ENCODE measurements at places on chromosomes 2 and 18.

- no peak for DNase-seq
These were observed 17.3 kb upstream of the FZD5 start for GRCh38 chr2:207787017-207787416.

GRCh38 chr2:29731948-29732347, 189.4 kb downstream of the ALK start:
- no peak for DNase-seq

DNA sequence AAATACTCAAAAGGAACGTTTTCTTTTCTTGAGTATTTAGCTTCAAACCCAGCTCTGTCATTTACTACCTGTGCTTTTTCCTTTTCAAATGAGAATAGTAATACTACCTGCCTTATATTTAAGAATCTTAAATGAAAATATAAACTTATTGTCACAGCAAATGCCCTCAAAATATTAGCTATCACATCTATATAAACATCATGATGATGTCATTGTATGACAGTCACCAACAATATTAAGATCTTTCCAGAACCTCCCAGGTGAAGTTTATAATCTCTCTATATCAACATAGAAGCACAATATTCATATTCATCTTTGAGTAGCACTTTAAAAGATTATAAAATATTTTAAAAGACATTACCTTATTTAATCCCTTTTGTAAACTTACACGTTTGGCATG, 92.2 kb downstream of the DOK6 start:
- DNase-seq: no peak

- no peak for DNase-seq
These were observed 88.3 kb upstream of the KCNH7 start for GRCh38 chr2:162926907-162927306.

DNA sequence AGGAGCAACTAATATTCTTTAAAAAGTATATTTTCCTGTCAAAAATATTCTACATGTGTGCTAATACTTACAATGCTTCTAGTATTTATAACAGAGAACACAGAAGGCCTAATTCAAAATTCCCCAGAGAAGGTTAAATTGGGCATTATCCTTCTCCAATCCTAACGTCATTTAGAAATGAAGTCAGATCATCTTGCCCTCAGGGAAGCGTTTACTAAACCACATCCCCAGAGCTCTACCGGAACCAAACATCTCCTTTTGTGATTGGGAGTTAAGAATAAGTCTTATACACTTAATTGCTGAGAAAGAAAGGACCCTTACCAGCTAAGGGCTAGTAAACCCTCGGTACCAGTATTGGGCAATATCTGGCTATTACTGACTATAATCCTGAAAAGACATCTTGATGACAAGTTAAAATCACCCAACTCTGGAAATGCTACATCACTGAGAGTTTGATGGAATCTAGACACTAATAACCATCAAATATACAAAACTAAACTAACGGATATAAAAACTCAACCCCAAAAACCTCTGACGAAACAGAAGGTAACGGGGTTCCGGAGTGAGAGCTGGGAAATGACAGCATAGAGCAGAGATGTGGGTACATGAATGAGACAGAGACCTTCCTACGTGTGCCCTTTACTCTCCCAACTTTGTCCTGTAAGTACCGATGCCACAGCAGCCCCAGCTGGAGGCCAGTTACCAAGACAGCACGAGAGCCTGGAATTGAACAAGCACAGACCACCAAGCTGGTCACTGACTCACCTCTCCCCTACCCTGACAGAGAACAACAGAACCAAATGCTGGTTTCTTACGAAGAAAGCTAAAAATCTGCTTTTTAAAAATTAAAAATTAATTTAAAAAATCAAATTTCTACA, 35.0 kb downstream of the WDSUB1 start:
- no peak for DNase-seq

DNA sequence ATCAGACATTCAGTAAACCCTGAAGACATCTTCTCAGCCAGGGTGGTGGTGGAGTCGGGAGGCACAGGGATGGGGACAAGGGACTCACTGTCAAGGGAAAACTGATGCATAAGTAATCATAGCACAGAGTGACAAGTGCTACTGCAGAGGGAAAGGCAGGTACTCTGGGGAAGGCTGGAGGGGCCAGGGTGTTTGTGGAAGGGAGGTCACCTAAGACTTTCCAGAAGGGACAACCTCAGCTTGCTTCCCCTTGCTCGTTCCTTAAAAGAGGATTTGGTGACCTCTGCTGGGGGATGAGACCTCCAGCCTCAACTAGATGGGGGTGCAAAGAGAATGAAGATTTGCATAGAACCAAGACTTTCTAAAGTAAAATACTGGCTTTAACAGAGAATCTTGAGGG, 99.5 kb downstream of the SLC4A3 start:
- DNase-seq: no peak

- no peak for DNase-seq
These were observed 108.0 kb upstream of the SALL3 start for GRCh38 chr18:78871618-78872017.

GRCh38 chr2:208269091-208269490, 3.0 kb downstream of the PIKFYVE start:
- DNase-seq: no peak

DNA sequence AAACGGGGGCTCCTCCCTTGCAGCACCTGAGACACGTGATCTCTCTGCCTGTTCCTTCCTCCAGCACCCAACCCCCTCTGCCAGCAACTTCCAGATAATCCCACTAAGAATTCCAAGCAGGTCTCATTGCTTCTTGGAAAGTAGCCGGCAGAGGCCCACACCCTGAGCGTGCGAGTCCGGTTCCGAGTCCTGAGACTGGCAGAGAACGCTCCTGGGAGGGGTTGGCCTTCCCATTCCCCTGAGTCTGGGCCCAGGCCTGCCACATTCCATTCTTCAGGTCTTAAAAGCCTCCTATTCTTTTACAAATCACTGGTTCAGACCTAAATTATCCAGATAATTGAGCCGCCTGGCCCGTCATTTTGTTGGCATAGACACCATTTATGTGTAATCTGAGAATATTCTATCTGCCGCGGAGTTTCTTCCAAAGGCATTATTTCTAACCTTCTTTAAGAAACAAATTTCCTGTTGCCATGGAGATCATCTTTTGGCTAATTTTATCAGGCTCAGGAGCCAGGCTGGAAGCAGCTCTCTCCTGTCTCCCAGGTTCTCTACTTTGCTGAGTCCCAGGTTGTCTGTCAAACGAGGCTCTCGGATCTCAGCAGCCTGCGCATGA, 165.4 kb downstream of the MYCN start:
- DNase-seq: no peak

DNA sequence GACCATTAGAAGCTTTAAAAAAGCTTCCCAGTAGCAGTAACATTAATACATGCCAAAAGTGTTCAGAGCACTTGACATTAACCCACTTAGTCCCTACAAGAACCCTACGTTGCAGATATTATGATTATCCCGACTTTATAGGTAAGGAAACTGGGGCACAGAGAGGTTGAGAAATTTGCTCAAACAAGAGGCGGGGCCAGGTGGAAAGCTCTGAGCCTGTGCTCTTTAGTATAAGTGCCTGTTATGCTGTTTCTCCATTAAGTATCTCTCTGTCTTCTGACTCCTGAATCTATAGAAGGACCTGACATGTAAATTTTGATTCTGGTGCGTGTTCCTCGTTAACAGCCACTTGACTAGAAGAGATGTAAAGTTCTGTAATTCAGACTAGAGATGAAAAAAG, 139.8 kb downstream of the RBMS1 start:
- DNase-seq: no peak

- no peak for DNase-seq
These were observed 13.4 kb downstream of the GPR35 start for GRCh38 chr2:240638512-240639160.

DNA sequence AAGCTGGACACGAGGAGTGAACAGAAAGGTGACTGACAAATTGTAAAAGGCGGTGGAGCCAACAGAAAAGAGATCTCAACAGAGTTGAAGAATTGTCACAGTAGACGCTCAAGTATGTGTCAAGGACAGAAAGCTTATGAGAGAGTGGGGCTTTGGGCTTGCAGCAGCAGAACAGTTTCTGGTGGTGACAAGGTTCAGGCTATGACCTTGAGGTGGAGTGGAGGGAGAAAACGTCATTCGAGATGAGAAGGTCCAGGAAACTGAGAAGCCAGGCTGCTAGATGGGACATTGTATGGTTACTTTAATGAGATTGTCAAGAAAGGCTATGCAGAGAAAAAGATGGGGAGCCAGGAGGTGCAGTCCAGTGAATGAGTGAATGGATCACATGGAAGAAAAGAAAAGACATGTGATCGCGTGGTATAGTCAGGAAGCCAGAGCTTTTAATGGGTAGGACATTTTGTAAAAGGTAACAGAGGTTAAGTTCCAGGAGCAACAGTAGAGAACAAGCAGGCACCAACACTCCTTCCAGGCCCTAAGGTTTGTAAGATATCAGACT, 91.1 kb upstream of the EPC2 start:
- DNase-seq: no peak

DNA sequence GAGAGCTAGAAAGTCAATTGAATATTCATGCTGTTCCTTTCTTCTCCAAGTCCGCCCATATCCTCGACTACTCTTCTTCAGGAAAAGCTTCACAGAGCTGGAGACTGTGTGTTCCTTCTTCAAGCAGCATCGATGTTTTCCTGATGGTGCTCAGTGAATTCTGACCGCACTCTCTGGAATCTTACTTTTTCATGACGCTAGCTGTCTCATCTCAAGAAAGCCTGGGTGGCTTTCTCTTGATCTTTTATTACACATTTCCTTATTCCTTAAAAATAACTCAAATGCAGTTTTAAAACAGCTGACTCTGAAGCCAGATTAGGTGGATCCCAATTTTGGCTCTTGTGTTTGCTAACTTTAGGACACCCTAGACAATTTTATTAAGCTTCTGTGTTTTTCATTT, 1245.1 kb upstream of the LRRTM1 start:
- DNase-seq: no peak

GRCh38 chr18:14097761-14098160, 34.5 kb downstream of the ZNF519 start:
- no peak for DNase-seq

GRCh38 chr2:46304635-46305034, 7.4 kb downstream of the EPAS1 start:
- DNase-seq: no peak

DNA sequence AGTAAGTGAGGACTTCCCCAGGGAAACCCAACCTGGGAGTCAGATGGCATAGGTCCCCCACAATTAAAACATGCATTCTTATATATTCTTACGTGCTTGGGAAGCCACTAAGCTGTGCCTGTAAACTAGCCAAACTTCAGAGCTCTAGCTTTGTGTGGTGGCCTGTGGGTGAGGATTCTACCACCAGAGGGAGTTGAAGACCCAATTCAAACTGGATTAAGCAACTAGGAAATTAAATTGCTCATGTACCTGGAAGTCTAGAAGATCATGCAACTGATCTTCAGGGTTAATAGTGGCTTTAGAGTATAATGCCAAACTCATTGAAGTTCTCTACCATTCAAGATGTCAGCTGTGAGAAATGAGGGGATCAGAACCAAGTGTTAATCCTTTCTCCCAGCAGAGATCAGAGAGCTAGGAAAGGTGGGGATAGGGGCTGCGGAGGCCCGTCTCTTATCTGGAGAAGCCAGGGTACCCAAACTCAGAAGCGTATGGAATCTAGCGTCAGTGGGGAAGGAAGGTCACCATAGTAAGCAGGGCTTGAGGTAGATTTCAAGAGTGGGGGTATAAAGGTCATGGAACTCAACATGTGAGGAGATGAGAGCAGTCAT, 53.2 kb upstream of the CCDC85A start:
- DNase-seq: no peak

- DNase-seq: no peak
These were observed 114.6 kb downstream of the ACVR1 start for GRCh38 chr2:157761520-157761919.

DNA sequence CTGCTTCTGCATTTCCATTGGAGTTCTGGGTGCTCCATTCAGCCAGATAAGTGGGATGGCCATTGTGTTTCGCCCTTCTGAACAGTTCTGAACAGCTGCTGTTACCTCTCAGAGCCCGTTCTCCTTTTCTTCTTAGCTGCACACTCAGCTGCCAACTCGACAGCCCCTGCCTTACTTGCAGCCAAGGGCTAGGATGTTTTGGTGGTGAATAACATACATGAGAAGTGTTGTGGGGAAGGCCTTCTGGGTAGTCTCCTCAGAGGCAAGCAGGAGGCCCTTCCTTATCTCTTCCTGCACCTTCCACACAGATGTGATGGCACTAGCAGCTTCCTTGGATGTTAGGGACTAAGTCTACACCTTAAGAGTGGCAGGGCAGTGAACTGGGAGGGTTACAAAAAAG, 138.4 kb upstream of the NOSTRIN start:
- no peak for DNase-seq

DNA sequence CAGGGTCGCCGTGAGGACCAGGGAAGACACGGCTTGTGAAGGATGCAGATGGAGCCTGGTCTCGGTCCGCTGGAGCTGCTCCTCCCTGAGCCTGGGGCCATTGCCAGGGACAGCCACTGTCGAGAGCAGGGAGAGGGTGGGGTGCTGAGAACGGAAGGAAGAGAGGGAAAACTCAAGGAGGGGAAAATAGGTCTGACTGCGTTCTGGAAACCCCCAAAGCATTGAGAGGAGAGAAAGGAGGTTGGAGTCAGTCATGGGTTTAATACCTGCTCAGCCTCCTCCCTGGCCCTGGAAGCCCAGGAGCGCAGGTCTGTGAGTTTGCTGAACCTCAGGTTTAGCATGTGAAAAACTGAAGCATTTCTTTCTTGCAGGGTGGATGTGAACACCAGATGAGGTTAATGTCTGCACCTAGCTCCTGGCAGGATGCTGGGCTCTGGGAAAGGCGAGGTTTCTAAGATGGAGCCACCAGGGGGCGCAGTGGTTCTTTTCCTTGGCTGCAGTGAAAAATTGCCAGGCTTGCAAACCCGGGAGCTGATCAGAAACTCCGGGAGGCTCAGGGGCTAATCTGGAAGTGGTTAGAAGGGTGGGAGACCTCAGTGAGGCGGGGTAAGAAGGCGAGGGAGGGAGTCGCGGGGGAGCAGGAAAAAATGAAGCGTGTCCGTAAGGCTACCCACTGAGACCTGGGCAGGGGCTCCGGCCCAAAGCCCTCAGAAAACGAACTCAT, 33.6 kb upstream of the RNF149 start:
- peak; percentile 56 for DNase-seq

- peak; percentile 27 for DNase-seq
These were observed 26.0 kb upstream of the IL37 start for GRCh38 chr2:112884869-112885505.

- no peak for DNase-seq
These were observed 23.2 kb downstream of the CENPO start for GRCh38 chr2:24816404-24816803.

GRCh38 chr2:166436189-166436588, 57.9 kb downstream of the SCN7A start:
- no peak for DNase-seq

- no peak for DNase-seq
These were observed 58.4 kb upstream of the RND3 start for GRCh38 chr2:150545916-150546315.

DNA sequence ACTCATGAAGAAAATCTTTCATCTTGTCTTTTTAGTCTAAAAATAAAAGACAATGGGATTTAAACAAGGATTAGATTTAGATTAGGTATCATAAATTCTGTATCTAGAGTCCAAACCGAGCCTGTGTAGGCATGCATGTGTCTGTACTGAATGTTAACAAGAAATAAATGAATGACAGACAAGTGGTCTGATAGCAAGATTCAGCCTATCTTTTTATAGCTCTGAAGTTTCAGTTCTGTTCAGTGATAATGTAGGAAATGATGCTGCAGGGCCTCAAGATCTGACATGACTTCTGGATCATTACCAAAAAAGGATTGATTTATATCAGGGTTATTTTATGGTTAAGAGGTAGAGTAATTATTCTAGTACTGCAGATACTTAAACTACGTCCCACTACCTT, 137.0 kb upstream of the ATP5MC3 start:
- no peak for DNase-seq

GRCh38 chr18:14930076-14930475, 182.1 kb downstream of the ANKRD30B start:
- no peak for DNase-seq

- no peak for DNase-seq
These were observed 101.5 kb downstream of the ZNF521 start for GRCh38 chr18:25250474-25250851.

Data from effector CD8-positive, alpha-beta T cell (primary cell).